ENCODE measurements at places on chromosomes 2 and 18.
A peak's percentile ranks its signal among the peaks of the same experiment; 100 is the strongest.

GRCh38 chr18:61216051-61216450 lies 117.2 kb upstream of the CDH20 start:
- DNase-seq = no peak

DNA sequence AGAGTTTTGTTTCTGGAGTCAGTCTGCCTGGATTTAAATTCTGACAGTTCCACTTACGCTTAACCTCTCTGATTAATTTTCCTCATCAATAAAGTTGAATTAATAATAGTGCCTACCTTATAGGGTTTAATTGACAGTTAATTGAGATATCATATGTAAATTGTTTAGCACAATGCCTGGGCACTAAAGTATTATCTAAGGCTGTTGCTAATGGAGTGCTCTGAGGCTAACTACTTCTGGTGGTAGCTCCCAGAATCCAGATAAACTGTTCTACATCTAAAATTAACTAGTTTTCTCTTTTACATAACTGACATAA lies 185.6 kb upstream of the STON1 start:
- DNase-seq = no peak

DNA sequence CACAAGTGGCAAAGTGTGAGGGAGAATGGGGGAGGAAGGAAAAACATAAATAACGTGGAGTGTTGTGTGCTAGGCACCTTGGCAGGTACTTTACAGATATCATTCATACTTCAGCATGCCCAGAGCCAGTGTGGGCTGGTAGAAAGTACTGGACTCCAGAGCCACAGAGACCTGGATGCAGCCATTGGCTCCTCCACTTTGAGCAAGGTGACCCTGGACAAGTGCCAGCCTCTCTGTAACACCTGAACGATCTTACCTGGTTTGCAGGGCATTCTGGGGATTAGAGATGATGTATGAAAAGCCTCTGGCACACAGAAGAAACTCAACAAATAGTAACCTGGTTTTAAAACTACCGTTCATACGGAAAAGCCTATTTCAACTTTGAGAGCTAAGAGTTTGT lies 6.3 kb downstream of the LOXHD1 start:
- DNase-seq = no peak

- DNase-seq = no peak
These were observed 103.0 kb upstream of the STK39 start for GRCh38 chr2:168350380-168350779.

GRCh38 chr2:215059724-215060123 lies 78.7 kb downstream of the ABCA12 start:
- DNase-seq = no peak

GRCh38 chr2:216922175-216922780 lies 62.4 kb upstream of the TNP1 start:
- no peak for DNase-seq

DNA sequence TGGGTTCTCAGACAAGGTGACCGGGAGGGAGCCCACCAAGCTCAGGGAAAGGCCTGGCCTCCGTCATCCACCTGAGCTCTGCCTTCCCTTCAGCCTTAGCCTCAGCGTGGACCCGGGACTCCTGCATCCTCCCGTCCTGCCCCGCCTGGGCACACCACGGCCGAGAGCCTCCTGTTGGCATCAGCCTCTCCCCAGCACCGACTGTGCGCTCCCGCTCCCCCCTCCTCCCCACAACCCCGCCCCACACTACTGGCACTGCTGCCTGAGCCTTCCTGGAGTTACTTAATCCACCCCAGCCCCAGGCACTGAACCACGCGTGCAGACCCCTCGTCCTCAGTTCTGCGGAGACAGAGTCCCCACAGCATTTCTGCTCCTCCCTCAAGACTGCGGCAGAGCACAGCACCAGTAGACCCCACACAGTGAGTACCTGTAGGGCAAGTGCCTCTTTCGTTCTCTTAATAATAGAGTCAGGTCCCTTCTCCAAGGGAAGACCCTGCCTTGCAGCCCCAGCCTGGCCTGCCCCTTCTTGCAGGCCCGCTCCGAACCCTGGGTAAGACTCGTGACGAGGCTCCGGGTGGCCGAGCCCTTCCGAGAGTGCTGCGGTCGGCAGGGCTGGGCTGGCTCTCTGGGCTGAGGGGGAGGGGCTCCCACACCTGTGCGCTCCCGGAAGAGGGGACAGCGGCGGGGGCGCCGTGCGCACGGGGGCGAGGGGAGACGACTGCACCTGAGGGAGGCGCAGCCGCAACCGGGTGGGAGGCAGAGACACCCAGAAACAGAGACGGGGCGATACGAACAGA lies at the start of gene AMER3:
Gene AMER3 (plus strand): TSS at position 285 of the 797 bp plus-strand sequence. CDS start 6,533 bp downstream, outside the sequence.
- no peak for DNase-seq

- no peak for DNase-seq
These were observed 49.2 kb downstream of the PKDCC start for GRCh38 chr2:42096869-42097591.

- no peak for DNase-seq
These were observed 22.7 kb downstream of the MGAT5 start for GRCh38 chr2:134276381-134277172.

GRCh38 chr2:173990970-173991819 lies 26.0 kb upstream of the SP3 start:
- peak; percentile 35 for DNase-seq

GRCh38 chr2:138293045-138293444 lies 208.5 kb upstream of the SPOPL start:
- DNase-seq = no peak

- DNase-seq = peak; percentile 82
These were observed 24.3 kb upstream of the ASPRV1 start for GRCh38 chr2:69985688-69986087.

- DNase-seq = no peak
These were observed 92.9 kb downstream of the NEDD4L start for GRCh38 chr18:58136879-58137278.

DNA sequence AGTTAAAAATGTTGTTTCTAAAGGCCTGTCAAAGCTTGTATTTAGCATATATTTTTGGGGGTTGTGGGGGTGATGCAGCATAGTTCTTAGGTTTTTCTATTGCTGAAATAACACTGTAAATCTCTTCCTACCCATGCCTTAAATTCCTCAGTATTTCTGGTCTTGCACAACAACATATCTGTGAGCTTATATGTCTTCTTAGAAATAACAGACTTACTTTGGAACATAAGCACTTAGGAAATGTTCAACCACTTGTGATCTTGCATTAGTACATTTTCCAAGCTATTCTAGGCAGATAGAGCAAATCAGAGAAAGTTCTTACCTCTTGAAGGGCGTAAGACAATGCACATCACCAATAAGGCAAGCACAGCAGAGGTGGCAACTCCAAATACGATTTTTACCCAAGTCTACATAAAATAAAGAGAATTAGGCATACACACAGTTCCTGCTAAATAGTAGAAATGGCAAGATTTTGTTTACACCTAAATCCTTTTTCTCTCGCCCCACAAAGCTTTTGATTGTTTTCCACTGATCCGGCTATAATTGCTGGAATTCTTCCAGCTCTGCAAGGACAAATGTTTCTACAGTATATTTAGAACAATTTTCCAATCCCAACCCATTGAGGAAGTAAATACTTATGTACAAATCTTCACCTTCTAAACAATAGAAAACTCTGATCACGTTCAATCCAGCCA lies 512 bp downstream of the FAP start:
- no peak for DNase-seq

DNA sequence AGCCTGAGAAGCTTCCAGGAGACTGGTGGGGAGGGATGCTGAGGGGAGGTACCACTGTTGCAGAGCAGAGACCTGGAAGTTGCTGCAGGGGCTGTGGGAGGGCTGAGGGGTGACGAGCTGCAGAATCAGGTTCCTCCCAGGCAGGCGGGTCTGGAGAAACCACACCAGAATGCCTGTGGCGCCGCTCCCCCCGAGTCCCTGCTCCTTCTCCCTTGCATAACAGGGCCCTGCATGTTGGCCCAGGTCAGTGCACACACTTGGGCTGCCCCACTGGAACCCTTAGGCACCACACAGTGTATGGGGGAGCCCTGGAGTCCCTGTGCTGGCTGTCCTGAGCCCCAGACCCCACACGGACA lies 60.4 kb downstream of the ARL4C start:
- no peak for DNase-seq

GRCh38 chr2:27261926-27262298 lies 935 bp downstream of the SLC30A3 start:
- no peak for DNase-seq

DNA sequence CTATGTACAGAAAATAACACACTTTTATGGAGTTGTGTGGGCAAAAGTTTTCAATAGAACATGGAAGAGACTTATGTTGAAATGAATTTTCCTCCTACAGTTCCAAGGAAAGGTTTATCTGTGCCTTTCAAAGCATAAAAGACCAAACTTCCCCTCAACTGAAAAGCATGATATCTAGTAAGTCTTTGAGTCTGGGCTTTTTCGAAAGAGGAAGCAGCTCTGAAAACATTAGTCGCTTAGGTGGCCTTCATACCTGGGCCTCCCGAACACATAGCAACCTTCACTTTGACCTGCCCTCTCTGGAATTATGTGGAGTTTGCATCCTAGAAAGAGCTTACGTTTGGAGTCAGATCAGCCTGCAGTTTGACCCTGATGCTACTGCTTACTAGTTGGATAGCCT lies 4.8 kb upstream of the CAPN14 start:
- no peak for DNase-seq

GRCh38 chr18:74251297-74252038 lies 40.3 kb downstream of the CYB5A start:
- DNase-seq = no peak

DNA sequence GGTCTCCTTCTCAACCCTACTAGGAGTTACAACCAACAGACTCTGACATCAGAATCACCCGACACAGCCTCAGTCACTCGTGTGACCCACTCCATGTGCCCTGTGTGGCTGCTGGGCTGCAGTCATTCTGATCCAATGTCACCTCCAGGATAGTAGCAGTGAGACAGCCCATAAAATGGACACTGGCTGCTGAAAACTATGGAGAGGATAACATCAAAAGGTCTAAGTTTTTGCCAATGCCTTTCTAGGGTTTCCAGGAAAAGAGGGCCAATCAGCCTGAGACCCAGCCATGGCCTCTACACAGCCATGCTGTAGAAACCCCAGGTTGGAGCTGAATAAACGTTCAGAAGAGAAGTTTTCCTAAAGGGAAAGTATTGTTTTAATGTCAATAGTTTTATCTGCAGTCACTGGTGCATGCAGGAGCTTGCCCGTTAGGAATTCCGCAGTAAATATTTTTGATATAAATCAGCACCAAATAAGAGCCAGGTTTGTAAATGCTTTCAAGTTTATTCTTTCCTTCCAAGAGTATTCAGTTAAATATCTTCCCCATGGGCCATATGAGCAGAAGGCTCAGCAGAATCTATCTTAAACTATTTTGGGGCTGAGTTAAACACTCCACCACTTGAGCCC lies 92.2 kb upstream of the PID1 start:
- no peak for DNase-seq

- DNase-seq = no peak
These were observed 14.0 kb downstream of the ITGA4 start for GRCh38 chr2:181471226-181471625.

DNA sequence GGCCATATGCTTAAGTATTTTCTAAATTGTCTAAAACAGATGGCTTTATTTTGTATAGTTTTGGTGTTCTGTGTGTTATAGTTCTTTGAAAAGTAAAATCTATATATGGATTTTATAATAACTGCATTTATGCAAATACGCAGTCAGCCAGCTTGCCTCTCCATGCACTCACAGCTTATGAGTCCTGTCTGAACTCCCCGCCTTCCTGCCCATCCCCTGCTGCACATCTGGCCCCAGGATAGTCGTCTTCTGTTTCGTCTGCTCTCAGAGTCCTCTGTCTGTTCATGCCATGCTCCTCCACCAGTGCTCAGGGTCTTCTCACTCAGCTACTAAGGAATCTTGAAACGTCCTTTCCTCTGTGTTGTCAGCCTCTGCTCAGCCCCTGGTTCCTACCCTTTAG lies 28.2 kb upstream of the ANKRD62 start:
- DNase-seq = no peak

DNA sequence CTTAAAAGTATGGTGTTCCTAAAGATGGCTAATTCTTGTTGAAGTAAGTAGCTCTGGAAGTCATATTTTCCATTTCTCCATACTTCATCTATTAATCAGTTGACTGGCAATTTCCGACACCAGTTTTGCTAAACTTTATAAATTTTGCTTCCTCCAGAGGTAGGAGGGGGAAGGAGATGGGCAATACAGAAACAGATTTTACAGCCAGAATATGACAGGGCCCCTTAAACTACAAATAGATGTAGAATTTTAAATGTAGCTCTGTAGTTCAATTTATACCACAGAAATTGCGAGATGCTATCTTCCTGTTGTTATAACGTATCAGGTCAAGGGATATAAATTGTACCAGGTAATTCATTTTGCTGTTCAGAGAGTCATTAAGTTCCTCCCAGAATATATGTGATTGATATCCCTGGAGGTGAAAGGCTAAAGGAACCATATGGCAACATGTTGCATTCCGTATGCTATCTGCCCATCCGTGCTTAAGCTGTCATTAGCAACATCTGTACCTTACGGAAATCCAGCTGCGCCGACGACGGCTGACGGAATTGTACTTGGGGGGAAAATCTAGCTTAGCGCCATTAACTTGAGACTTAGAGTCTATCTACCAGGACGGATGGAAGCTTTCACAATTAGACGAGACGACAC lies 8.4 kb upstream of the NR4A2 start:
- DNase-seq = no peak

GRCh38 chr2:159462201-159462785 lies 154.1 kb downstream of the BAZ2B start:
- DNase-seq = no peak

DNA sequence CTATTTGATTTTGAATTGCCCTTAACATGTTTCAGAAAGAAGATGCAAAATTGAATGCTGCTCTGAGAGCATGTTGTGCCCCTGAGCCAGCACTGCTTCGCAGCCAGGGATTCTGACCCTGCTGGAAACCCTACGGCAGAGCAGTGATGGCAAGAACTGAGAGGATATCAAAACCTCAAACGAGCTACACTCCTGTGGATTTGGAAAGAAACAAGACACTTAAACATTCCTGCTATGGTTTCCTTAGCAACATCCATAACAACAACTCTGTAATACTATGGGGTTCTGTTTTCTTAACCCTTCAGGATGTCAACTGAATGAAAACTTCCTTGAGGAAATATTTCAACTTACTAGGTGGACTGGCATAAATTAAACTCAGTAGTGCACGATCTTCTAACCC lies 649.1 kb downstream of the NYAP2 start:
- DNase-seq = no peak

GRCh38 chr2:65300134-65300760 lies 72.6 kb downstream of the ACTR2 start:
- DNase-seq = no peak

DNA sequence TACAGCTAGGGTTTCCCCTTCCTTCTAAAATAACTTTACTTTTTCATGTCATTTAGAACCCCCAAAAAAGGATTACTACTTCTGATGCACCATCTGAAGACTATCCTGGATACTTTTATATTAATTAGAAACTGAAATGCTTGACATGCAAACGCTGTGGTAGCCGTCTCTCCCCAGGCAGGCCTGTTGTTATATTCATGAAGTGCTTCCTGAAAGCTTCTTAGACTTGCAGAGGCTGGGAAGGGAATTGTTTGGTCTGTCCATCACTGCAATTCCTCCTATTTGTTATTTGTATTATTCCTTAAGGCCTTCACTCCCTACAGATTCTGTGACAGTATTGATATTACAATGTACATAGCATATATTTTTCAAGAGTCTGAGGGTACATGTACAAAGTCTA lies 370.2 kb downstream of the NRXN1 start:
- DNase-seq = no peak

GRCh38 chr18:55650363-55650870 lies 62.4 kb upstream of the TCF4 start:
- no peak for DNase-seq
